Camera-type eye (tissue), 1 donor: ENCODE measurements at places on chromosomes 12 and 14. TPM values are rescaled to one million over a fixed set of nuclear protein-coding genes. Genes with fewer than 3 reads are reported as not detected.

GALNT8 gene
- 10.1 TPM for total RNA-seq

RND1 gene
- total RNA-seq, result 2.3 TPM

ZNF891 gene
- total RNA-seq, result 9.5 TPM

TGFB3 gene
- 51.6 TPM for total RNA-seq

NKX2-1 gene
- not detected for total RNA-seq

TMTC1 gene
- 39.4 TPM for total RNA-seq

GZMB gene
- not detected for total RNA-seq

ADAM20 gene
- 4.0 TPM for total RNA-seq

POTEM gene
- total RNA-seq, result not detected

MMP19 gene
- 2.3 TPM for total RNA-seq

B3GNT4 gene
- 0.88 TPM for total RNA-seq

C1QL4 gene
- total RNA-seq, result 0.55 TPM

OR4E2 gene
- total RNA-seq, result not detected

NTF3 gene
- total RNA-seq, result 3.3 TPM

TAS2R19 gene
- 42.2 TPM for total RNA-seq

ADCY6 gene
- 50.1 TPM for total RNA-seq

SLC2A14 gene
- total RNA-seq, result 0.77 TPM
